ENCODE measurements at places on chromosomes 2 and 18.
A peak's percentile ranks its signal among the peaks of the same experiment; 100 is the strongest.

DNA sequence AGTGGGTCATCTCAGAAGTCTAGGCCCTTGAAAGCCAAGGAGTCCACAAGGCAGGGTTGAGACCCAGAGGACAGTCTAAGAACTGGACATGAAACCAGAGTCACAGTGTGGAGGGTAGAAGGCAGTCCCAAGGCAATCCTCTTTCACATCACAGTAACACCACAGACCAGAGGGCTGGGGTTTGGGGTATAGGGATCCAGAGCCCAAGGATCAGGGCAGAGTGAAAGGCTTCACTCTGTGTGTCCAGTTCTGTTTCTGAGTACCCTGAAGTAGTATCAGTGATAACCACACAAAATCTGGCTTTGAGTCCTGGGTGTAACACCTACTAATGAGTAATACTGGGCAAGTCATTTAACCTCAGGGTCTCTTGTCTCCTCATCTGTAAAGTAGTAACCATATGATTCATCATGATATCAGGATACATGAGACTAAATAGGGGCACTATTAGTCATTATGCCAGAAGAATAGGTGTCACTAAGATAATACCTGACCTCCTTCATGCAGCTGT, 91.0 kb downstream of the ICA1L start:
- DNase-seq, result peak; percentile 79

GRCh38 chr2:159265171-159265576, 21.3 kb downstream of the WDSUB1 start:
- peak; percentile 70 for DNase-seq

DNA sequence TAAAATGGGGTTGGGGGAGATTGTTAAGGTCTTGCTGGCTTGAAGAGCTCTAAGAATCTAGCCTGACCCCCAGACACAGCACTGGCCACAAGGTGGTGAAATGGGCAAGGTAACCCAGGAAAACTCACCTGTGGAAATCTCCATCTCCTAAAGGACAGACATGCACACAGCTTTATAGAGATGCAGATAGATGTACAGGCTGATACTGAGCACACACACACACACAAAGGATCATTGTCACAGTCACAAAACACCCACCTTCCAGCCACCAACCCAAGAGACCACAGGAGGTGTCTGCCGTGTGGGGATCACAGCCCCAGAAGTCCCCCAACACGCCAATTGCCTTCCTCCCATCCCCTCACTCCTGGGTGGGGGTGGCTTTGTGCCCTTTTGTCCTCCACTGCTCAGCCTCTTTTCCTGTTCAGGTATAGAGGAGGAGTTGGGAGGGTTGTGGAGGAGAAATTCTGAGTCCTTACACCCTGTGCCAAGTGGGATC, 3.2 kb upstream of the CYP26B1 start:
- DNase-seq, result no peak

GRCh38 chr2:173606619-173607248, 252.1 kb downstream of the CDCA7 start:
- no peak for DNase-seq

DNA sequence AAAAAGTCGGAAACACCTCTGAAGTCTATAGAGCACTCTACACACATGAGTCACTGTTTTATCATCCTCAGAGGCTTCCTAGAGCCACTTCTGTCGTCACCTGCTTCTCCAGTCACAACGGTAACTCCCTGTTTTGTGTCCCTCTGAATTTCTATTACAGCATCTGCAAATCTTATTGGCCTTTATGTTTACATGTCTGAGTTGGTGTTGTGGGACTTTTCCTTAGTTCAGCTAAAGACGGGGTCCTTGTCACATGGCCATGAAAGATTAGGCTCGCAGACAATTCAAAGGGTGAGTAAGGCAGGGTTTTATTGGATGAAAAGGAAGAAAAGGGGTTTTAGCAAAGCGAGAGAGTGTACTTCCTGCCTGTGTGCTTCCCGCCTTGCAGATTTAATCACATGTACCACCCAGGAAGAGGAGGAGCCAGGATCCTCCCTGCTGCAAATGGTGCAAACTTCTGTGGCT, 185.6 kb downstream of the LPIN1 start:
- no peak for DNase-seq

GRCh38 chr18:48973731-48974130, 23.0 kb upstream of the SMAD7 start:
- DNase-seq, result no peak

- peak; percentile 19 for DNase-seq
These were observed 107.4 kb downstream of the ARL6IP6 start for GRCh38 chr2:152825834-152826233.

GRCh38 chr2:174699993-174700766, 64.1 kb downstream of the CHRNA1 start:
- peak; percentile 56 for DNase-seq

DNA sequence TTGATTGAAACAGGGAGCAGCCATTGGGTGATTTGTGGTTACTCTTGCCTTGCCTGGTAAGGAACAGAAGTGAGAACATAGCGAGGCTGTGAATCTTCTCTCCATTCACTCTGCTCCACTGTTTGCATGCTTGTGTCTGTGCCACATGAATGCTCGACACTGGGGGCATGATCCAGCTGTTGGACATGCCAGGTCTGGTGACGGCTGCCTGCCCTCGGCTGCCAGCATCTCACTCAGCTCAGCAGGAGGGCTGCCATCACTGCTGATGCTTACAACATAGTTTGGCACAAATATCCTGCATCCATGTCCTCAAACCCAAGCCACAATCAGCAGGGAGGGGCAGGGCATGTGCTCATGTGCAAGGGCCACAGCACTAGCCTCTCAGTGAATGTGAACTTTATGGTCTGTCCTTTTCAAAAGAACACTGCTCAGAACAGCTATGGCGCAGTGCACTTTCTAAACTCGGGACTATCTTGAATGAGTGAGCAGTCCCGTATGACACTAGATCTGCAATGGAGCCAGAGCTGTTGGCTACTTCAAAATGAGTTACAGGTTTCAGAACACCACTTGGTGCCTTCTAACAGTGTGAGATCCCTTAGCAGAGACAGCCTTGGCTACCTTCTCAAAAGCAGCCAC, 126.3 kb downstream of the NRP2 start:
- DNase-seq, result no peak

GRCh38 chr18:46732801-46733200, 24.1 kb downstream of the ST8SIA5 start:
- no peak for DNase-seq

- no peak for DNase-seq
These were observed 80.3 kb downstream of the CD28 start for GRCh38 chr2:203786549-203787351.

DNA sequence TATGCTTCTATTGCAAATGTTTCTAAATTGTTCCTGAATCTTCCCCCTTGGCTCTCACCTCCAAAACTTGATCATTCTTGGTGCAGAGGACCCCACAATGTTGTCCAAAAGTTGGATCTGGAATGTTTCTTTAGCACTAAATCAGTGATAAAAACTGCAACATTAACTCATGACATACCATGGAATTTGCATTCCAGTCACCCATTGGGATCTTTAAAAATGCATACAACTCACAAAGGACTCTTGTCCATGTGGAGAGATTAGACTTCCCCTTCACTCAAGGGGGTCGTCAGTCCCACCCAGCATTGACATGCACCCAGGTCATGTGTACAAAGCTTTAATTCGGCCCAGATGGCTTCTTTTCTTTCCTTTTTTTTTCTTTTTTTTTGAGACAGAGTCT, 169.3 kb downstream of the SETBP1 start:
- DNase-seq, result no peak

All from kidney glomerular epithelial cell (primary cell).